ENCODE measurements at places on chromosomes 1 and 21. TPM values are rescaled to one million over a fixed set of nuclear protein-coding genes. Genes with fewer than 3 reads are reported as not detected.

GRCh38 chr1:145908653-145909052 is 1.2 kb downstream of the ITGA10 start:
- DNase-seq, result no peak
- H3K4me1 ChIP-seq, result no peaks in the 10 kb centered on the region

Gene GPATCH3
- total RNA-seq, result 10.8 TPM

DNA sequence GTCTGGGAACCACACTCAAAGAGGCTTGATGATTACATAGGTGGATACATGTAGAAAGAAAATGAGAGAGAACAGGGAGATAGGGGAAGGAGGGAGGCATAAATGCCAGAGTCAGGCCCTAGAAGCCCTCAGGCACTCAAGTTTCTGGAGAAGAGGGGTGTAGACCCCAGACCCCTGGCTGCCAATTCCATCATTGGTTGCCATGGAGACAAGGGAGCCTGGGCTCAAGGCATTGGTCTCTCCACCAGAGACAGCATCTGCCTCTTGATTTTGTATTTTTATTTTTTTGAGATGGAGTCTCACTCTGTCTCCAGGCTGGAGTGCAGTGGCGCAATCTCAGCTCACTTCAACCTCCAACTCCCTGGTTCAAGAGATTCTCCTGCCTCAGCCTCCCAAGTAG is 114.3 kb upstream of the GRIK3 start:
- no peak for DNase-seq
- no peak overlapping the region for H3K27ac ChIP-seq
- peaks cover 11% of the 10 kb centered on the region for H3K4me1 ChIP-seq

Gene LCE1E
- not detected for total RNA-seq

GRCh38 chr1:6591222-6591621 is 11.4 kb downstream of the ZBTB48 start:
- no peak overlapping the region for H3K4me3 ChIP-seq
- no peaks in the 10 kb centered on the region for H3K27me3 ChIP-seq
- H3K36me3 ChIP-seq, result peaks cover 92% of the 10 kb centered on the region
- H3K27ac ChIP-seq, result no peak overlapping the region

GRCh38 chr21:36104317-36105300 is 30.3 kb upstream of the CBR3 start:
- H3K27ac ChIP-seq, result no peak overlapping the region
- H3K4me1 ChIP-seq, result peaks cover 6% of the 10 kb centered on the region
- peak overlapping the region; percentile 22 for H3K4me3 ChIP-seq
- H3K36me3 ChIP-seq, result no peaks in the 10 kb centered on the region

GRCh38 chr1:53264048-53264447 is 25.7 kb upstream of the MAGOH start:
- DNase-seq, result no peak
- H3K4me3 ChIP-seq, result no peak overlapping the region
- H3K4me1 ChIP-seq, result no peaks in the 10 kb centered on the region
- no peaks in the 10 kb centered on the region for H3K27me3 ChIP-seq
- H3K27ac ChIP-seq, result no peak overlapping the region

Gene ACTL8
- total RNA-seq, result not detected

Gene PDC
- total RNA-seq, result not detected

DNA sequence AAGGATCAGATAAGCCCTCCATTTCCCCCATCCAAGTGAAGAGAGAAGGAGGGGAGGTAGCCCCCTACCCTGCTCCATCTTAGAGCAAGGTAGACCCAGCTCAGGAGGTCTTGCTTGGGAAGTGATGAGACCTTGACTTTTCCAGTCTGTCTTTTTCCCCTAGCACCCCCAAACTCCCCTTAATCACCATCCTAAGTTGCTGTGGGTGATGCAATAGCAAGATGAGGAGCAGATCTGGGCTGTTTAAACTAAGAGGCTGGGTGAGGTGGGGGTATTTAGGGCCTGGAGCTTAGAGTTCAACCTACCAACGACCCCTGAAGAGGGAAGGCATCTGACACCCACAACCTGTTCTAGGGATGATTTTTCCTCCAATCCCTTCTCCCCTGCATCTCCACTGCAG is 1.7 kb downstream of the ATP1A2 start:
- no peaks in the 10 kb centered on the region for H3K27me3 ChIP-seq
- peak overlapping the region; percentile 87 for H3K27ac ChIP-seq
- H3K4me3 ChIP-seq, result peak overlapping the region; percentile 56
